ENCODE measurements at places on chromosomes 16 and 17. TPM values are rescaled to one million over a fixed set of nuclear protein-coding genes. Genes with fewer than 3 reads are reported as not detected.

- ATAC-seq = peak; percentile 44
These were observed 9.8 kb upstream of the MED11 start for GRCh38 chr17:4721203-4722135.

DNA sequence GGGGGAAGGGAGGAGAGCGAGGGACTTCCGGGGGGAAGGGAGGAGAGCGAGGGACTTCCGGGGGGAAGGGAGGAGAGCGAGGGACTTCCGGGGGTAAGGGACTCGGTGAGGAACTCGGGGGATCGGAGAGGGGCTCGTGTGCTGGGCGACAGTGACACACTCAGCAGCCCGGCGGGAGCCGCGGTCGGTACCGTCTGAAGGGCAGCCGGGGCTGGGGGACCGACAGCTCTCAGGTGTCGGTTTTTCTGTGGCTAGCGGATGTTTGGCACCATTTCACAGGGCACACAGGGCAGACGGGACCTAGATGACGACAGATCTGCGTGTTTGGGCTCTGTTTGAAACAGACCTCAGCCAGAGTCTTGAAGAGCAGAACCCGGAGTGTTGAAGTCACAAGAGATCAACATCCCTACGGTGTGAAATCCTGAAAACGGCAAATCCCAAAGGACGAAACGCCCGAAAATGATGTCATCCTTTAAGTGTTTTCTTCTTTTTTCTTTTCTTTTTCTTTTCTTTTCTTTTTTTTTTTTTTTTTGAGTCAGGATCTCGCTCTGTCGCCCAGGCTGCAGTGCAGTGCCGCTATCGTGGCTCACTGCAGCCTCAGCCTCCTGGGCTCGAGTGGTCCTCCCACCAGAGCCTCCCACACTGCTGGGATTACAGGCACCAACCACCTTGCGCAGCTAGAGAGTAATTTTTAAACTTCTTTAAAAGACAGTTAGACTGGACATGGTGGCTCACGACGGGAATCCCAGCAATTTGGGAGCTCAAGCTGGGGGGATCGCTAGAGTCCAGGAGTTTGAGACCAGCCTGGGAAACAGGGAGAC, 23.9 kb downstream of the ZNF778 start:
- ATAC-seq = peak; percentile 64

- no peak for ATAC-seq
These were observed 111.6 kb downstream of the GRIN2A start for GRCh38 chr16:10070591-10070990.

GRCh38 chr16:1273816-1274215, 17.9 kb downstream of the TPSD1 start:
- ATAC-seq = no peak

GNG13 gene
- not detected for total RNA-seq

RNF112 gene
- total RNA-seq = 1.1 TPM

PRR11 gene
- total RNA-seq = 25.4 TPM

UNC45B gene
- not detected for total RNA-seq
